Left lobe of liver (tissue), 2 donors: ENCODE measurements at places on chromosomes 5 and 9. TPM values are rescaled to one million over a fixed set of nuclear protein-coding genes. Genes with fewer than 3 reads are reported as not detected.

Gene PCDHGC3
- total RNA-seq: 8.5 TPM

Gene GPR150
- 0.23 TPM for total RNA-seq

GRCh38 chr5:160500786-160501779, 79.4 kb downstream of the PTTG1 start:
- DNase-seq: no peak

- DNase-seq: no peak
Observed at GRCh38 chr9:7906783-7907550, 107.4 kb upstream of the DMAC1 start.

- DNase-seq: no peak
Observed at GRCh38 chr5:35974570-35974969, 16.6 kb downstream of the UGT3A1 start.

DNA sequence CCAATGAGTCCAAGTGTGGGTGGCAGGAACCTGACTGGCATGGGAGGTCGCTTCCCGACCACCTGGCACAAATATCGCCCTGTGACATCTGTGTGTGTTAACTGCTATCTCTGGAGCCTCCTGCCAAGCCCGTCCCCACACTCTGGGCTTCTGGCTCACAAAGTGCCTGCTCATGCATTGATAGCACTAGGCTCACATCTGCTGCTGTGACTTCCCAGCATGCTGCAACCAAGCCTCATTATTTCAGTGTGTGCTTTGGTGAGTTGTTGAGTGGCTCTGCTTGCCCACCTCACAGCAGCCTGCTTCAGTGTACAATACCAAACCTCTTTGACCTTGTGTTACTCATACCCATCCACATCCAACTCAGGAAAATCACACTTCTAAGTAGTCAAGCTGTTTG, 139.8 kb downstream of the APBA1 start:
- DNase-seq: no peak

DNA sequence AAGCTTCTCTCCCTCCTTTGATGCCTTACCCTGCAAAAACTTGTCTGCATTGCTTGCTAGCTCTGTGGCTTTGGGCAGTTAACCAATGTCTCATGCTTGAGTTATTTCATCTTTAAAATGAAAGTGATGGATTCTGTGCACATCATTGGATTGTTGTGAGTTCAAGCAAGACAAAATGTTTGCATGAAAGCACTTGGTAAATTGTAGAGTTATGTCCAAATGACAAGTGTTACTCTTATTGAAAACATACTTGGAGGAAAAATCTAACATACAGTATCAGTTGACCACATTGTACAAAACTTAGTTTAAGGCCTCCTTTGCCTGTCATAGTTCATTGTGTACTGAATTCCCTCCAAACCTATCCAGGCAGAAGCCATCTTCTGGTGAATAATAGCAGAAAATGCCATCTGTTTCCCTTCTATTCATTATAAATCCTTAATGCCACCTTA, 30.0 kb downstream of the TGFBR1 start:
- DNase-seq: no peak
